ENCODE measurements at places on chromosomes 7 and 10.

GRCh38 chr7:102834999-102835398, 77.8 kb upstream of the LRRC17 start:
- no peak for DNase-seq

- DNase-seq: no peak
Measured at GRCh38 chr7:140898786-140899536, 25.8 kb downstream of the BRAF start.

DNA sequence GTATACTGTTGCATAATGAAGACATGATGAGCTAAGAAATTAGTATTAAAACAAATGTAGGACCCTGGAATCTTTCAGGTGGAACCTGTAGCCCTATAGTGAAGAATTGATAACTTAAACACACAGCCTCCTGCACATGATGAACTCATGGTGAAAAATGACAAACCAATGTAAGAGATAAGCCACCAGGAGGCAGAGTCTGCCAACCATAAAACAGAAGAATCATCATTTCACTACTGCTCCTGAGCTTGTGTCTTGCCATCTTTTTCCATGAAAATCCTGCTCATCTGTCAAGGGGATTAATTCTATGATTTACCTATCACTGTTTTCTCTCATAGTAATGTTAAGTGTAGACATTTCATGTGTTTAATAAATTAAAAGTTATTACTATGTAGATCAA, 363.9 kb downstream of the MALRD1 start:
- DNase-seq: no peak

GRCh38 chr10:101831169-101831811, 12.3 kb downstream of the KCNIP2 start:
- DNase-seq: no peak

DNA sequence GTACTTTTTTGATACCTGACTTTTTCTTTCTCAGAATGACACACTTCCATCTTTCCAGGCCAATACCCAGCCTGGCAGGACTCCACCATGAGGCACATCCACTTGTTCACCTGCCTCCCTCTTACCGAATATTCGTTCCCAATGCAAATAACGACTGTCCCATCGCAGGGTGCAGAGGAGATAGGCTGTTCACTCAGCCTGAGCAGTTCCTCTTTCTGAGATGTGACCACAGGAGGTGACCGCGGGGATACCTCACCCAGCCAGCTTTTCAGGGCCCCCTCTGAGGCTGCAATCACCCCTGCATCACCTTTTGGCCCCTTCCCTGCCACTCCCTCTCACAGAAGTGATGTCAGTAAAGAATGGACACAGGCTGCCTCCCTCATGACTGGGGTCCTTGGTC, 28.3 kb downstream of the PTPRN2 start:
- no peak for DNase-seq

GRCh38 chr10:102713539-102713813, 721 bp downstream of the ARL3 start:
- no peak for DNase-seq

- no peak for DNase-seq
Measured at GRCh38 chr7:103772171-103772773, 217.2 kb downstream of the RELN start.

GRCh38 chr10:13670311-13670710, 83.5 kb downstream of the PRPF18 start:
- no peak for DNase-seq

- DNase-seq: no peak
Measured at GRCh38 chr7:158973440-158973839, 117.1 kb downstream of the DYNC2I1 start.

DNA sequence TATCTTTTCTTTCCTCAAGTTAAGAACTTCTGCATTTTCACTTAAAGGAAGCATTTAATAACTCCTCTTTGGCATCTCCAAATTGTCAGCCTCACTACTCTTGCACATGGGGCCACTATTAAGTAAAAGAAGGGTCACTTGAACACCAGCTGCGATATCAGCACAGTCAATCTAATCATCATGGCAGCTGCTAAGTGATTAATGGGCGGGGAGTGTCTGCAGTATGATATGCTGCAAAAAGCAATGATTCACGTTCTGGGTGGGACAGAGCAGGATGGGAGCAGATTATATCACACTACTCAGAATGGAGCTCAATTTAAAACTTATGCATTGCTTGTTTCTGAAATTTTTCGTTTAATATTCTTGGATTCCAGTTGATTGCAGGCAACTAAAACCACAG, 447.4 kb upstream of the PFKP start:
- DNase-seq: no peak

All from GOT3 (cell line).